HuH-7.5 (cell line): ENCODE measurements at places on chromosomes 7 and 10.

DNA sequence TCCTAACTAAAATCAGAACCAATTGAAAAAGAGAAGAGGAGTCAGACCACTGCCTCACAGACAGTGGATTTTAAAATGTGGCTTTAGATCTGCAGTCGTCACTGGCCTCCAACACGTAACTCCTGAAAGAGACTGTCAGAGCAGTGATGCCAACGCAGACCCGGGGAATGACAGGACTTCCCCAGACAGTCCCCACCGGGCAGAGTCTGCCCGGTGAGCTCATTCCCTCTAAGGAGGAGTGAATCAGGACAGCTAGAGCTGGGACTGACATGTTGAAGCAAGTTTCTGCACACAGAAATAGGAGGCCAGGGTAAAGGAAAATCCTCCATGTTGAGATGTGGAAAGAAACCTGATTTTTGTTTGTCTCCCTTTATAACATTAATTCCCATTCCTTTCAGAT lies 105.0 kb downstream of the TES start:
- no peak for DNase-seq

- DNase-seq, result no peak
Observed at GRCh38 chr10:6951732-6952131, 371.7 kb upstream of the PRKCQ start.

DNA sequence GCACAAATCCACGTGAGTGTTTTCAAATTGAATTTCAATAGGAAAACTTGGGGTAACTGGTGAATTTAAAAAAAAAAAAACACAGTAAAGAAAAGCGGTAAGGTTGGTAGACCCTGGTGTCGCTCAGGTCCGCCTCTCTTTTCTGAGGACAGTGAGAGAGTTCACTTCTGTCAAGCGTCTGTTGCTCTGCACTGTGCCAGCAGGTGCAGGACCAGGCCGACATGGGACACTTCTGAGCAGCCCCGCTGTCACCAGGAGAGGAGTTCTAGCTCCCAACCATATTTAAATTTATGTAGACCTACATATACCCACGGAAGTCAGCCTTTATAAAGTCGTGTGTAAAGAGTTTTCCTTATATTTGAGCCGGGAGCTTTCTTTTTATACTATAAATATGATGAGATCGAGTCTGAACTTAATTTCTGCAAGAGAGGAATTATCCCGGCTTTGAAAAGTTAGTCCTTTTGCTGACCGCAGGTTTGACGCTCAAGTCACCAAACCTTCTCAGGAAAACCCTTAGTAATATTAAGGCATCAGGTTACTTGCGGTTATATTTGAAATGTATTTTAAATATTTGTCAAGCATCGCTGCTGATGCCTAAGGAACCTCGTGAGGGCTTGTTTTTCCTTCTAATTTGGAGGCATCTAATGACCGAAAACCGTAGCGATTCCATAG lies 531 bp downstream of the IKZF1 start:
- DNase-seq, result no peak

DNA sequence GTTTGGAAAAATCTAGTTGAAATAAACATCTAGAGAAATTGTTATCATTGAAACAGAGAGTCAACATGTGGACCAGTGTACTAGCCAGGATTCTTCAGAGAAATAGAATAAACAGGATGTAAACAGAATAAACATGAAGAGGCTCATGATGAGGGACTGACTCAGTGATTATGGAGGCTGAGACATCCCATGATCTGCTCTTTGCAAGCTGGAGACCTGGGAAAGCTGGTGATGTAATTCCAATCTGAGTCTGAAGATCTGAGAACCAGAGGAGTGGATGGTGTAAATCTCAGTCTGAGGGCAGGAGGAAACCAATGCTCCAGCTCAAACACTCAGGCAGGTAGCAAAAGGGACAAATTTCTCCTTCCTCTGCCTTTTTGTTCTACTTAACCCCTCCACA lies 62.9 kb upstream of the FAM180A start:
- DNase-seq, result no peak
